Stimulated activated CD4-positive, alpha-beta T cell treated with anti-CD3 and anti-CD28 coated beads, Interleukin-2, amount 100 ng/mL, for 4 hours (primary cell): ENCODE measurements at places on chromosomes 11 and 22.

- no peak for DNase-seq
These were observed 25.1 kb upstream of the FBLN1 start for GRCh38 chr22:45477366-45478107.

GRCh38 chr11:130449996-130450769, 1.7 kb downstream of the ADAMTS15 start:
- no peak for DNase-seq

DNA sequence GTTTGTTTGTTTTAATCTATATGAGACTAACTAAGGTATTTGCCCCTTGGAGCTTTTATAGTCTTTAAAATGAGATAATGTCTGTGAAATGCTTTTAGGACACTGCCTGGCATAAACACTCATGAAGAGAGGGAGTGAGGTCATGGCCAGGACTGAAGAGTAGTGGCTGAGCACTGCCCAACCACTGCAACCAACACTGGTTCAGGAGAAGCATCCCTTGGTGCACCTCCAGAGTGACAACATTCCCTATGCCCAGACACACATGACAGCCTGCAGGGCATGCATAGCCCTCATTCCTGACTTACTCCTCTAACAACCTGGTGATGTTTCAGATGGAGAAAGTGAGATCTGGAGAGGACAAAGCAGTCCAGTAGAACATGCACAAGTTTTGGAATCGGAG, 36.1 kb downstream of the ME3 start:
- DNase-seq = no peak

DNA sequence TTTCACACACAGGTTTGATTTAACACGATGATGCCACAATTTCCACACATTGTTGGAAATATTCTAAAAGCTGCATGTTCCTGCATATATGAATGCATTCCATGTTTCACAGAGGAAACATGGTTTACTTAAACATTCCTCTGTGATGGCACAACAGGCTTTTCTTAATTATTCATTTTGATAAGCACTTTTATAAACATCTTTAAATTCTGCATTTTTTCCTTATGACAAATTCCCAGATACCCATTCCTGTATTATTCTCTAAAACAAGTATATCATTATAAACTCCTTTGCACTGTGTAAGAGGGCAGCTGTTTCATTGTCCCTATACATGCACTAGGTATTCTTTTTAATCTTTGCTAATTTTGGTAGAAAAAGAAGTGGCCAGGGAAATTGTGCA, 532.3 kb downstream of the SOX6 start:
- no peak for DNase-seq

DNA sequence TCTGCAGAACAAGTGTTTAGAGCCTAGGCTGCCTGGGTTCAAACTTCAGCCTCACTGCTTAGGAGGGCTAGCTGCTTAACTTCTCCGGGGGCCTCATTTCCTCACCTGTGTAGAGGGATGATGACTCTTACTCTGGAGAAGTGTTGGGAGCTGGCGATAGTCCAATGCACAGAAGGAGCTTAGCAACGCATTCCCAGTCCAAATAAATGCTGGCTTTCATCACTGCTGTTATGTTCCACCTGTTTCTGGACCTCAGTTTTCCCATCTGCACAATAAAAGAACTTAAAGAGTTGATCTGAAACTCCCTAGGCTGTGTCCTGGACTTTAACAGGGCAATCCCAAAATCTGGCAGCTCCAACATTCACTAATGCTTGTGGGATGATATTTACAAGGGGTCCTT, 337.8 kb downstream of the MIAT start:
- no peak for DNase-seq

DNA sequence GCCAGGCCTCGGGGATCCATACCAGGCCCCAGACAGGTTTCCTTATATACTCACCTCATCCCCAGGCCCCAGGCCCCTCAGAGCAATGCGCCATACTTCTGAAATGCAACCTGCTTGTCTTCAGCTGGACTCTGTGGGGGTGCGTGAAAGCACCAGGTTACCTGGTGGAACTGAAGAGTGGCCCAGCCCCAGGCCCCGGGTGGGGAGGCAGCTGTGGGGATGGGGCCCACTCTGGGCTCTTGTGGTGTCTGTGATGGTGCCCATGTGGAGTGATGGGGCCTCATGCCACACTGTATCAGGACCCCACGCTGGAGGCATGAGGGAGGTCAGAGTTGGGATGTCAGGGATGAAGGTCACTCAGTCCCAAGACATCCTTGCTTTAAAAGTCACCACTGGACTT, 999.0 kb downstream of the BRD1 start:
- no peak for DNase-seq

GRCh38 chr11:123076484-123076883, 14.5 kb upstream of the HSPA8 start:
- no peak for DNase-seq

DNA sequence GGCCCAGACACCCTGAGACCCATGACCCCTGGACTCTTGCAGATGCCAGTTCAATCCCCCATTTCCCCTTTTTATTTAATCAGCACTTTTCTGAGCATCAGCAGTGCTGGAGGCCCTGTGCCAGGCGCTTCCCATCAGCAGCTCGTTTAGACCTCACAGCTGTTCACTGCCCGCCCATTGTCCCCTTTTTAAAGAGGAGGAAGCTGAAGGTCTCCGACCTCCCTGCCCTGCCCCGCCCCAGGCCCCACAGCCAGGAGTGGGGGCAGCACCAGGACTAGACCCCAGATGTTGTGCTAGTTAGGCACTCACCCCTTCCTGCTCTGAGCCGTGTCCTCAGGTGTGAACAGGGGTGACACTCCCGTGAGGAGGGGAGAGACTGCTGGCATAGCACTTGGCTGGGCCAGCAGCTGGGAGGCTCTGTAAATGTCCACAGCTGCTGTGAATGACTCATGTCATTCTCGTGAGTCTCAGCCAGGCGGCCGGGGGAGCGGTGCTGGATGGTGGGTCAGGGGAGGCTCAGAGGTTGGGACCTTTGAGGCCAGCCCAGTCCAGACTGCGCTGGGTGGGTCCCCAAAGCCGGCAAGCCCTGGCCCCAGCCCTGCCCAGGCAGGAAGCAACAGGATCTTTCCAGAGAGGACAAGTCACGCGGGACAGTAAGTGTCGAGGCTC, 19.9 kb downstream of the EMID1 start:
- DNase-seq = no peak

- no peak for DNase-seq
These were observed 19.7 kb downstream of the SART1 start for GRCh38 chr11:65981101-65981740.

DNA sequence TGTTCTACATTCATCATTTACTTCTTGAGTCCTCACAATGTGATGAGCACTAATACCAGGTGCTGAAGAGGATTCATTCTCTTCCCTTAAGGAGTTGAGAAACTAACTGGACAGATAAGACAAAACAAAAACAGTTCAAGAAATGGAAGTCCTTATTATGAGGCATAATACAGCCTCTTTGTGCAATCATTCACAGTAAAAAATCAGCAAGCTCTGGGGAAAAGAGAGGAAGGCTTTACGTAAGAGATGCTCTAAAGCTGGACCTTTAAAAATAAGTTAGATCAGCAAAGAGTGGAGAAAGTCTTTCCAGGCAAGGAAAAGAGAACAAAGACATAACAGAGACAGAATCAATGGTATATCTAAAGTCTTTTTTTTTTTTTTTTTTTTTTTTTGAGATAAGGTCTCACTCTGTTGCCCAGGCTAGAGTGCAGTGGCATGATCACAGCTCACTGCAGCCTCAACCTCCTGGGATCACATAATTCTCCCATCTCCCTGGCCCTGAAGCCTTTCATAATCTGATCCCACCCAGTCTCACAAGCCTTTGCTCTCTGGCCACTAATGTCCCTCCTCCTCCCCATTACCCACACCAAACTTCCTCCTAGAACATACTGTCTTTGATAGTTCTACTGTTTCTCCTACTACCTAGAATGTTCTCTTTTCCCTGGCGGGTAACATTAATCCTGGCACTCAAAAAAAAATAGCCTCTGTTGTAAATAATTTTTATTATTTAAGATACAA, 40.9 kb downstream of the MRTFA start:
- no peak for DNase-seq

DNA sequence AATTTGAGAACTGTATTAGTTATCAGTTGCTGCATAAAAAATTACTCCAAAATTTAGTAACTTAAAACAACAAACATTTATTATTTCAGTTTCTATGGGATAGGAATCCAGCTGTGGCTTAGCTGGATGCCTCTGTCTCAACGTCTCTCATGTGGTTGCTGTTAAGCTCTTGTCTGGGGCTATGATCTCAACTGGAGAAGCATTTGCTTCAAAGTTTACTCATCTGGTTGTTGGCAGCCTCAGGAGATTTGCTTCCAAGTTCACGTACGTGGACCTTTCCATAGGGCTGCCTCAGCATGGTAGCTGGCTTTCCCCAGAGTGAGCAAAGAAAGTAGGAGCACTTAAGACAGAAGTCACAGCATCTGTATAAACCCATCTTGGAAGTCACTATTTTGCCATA, 144.9 kb upstream of the SESN3 start:
- no peak for DNase-seq
